Naive thymus-derived CD8-positive, alpha-beta T cell (primary cell): ENCODE measurements at places on chromosomes 13 and 19. TPM values are rescaled to one million over a fixed set of nuclear protein-coding genes. Genes with fewer than 3 reads are reported as not detected.

CAMSAP3 gene
- total RNA-seq = 0.99 TPM

KLF5 gene
- total RNA-seq = 5.3 TPM

DNA sequence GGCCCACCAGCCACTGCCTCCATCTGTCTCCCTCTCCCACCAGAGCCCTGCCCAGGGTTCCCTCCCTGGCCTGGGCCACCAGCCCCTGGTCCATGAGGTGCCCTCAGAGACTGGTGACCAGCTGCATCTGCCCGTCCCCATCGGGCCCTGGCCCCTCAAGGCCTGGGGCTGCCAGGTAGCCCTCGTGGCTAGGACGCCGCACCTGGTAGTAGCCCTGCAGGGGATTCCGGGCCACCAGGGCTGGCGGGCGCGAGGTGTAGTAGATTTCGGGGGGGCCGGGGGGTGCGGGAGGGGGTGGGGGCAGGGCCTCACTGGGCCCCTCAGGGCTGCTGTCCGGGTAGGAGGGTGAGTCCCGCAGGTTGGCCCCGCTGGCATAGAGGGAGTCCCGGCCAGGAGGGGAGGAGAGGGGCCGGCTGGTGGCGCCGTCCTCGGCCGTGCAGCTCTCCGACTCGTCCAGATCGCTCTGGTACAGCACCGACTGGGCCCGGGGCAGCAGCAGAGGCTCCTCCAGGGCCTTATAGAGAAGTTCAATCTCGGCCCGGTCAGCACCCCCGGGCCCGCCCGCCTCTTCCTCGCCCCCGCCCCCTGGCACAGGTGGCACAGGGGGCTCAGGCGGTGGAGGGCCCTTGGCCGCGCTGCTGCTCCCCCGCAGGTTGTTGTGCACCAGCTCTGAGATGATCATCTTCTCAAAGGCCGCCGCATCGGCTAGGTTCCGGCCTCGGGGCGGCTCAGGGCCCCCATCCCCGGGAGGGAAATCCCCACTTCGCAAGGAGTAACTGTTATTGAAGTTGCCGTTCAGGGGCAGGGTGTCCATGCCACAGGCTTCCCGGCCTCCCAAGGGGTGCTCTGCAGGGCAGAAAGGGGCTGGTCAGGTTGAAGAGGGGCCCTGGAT is 14.6 kb upstream of the ASF1B start:
- H3K4me3 ChIP-seq = no peak overlapping the region
- peaks cover 2% of the 10 kb centered on the region for H3K36me3 ChIP-seq
- peaks cover 28% of the 10 kb centered on the region for H3K4me1 ChIP-seq
- no peaks in the 10 kb centered on the region for H3K27me3 ChIP-seq
- DNase-seq = no peak

DNA sequence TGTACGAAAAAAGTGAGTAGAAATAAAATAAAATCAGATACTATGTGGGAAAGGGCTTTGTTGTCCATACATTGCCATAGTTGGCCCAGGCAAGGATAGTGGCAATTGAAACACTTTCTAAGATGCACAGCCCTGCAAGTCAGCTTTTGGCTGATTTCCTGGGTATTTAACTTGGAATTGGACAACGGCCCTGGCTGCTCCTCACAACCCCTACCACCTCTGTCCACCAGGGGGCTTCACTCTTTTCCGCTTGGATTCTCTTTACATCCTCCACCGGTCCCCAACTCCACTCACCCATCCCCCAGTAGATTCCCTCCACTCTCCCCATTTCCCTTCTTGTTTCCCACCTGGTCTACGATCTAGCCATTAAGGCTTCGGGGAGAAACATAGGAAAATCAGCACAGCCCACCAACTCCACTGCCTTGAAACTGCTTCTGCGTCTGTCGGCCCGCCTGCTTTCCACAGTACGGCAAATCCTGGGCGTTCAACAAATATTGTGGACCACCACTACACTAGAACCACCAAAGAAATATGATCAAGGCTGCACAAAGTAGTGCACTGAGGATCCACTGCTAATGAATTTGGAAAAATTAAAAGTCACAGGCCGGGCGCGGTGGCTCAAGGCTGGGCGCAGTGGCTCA is 48.6 kb upstream of the GTF3A start:
- H3K4me1 ChIP-seq = peaks cover 6% of the 10 kb centered on the region
- H3K27me3 ChIP-seq = peaks cover 40% of the 10 kb centered on the region
- H3K27ac ChIP-seq = no peak overlapping the region

PRODH2 gene
- not detected for total RNA-seq

DNA sequence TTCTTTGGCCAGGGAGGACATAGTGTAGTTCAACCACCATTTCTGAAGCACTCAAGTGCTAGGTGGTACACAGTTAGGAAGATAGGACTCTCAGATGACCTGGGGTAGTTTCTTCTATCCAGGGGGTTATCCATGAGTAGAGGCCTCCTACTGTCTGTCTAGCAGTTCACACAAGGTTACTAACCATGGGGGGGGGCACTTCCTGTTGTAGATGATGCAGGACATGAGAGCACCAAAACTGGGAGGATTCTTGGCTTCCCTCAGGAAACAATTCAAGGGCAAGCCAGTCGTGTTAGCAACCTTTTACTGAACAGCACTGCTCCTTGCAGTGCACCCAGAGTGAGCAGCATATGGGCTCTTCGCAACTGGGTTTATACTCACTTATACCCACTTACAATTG is 8.9 kb upstream of the TPP2 start:
- H3K4me3 ChIP-seq = no peak overlapping the region
- H3K27ac ChIP-seq = no peak overlapping the region
- no peaks in the 10 kb centered on the region for H3K36me3 ChIP-seq

- DNase-seq = no peak
- peaks cover 73% of the 10 kb centered on the region for H3K4me1 ChIP-seq
- H3K4me3 ChIP-seq = peak overlapping the region; percentile 89
- peak overlapping the region; percentile 88 for H3K27ac ChIP-seq
- peaks cover 36% of the 10 kb centered on the region for H3K36me3 ChIP-seq
These were observed 569 bp downstream of the POLR1D start for GRCh38 chr13:27622102-27622820.

OVOL3 gene
- not detected for total RNA-seq

ILF3 gene
- 391 TPM for total RNA-seq

DNA sequence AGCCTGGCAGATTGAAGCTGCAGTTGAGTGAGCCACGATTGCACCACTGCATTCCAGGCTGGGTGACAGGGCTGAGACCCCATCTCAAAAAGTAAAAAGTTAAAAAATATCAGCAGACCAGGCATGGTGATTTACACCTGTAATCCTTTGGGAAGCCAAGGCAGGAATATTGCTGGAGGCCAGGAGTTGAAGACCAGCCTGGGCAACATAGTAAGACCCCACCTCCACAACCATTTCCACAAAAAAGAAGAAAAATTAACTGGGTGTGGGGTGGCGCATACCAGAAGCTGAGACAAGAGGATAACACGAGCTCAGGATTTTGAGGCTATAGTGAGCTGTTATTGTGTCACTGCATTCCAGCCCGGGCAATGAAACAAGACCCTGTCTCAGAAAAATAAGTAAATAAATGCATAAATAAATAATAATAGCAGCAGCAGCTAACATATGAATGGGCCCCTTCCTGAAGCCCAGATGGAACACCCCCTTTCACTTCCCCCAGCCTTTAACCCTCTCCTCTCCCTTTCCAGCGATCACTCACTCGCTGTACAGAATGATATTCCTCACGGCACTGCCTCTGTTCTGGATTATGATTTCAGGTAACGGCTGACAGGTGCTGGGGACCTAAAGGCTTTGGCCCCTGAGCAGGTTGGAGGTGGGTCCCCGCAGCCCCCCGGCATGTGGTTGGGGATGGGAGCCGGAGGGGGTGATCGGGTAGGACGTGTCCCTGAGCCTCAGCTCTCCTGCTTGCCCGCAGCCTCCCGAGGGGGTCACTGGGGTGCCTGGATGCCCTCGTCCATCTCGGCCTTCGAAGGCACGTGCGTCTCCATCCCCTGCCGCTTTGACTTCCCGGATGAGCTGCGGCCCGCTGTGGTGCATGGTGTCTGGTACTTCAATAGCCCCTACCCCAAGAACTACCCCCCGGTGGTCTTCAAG is 3.2 kb downstream of the MAG start:
- H3K4me3 ChIP-seq = peak overlapping the region; percentile 58
- no peak overlapping the region for H3K27ac ChIP-seq
- no peaks in the 10 kb centered on the region for H3K27me3 ChIP-seq
- H3K36me3 ChIP-seq = no peaks in the 10 kb centered on the region
- no peak for DNase-seq

ZNF865 gene
- 24.4 TPM for total RNA-seq

PDX1 gene
- not detected for total RNA-seq

PLIN4 gene
- total RNA-seq = 0.36 TPM

DNA sequence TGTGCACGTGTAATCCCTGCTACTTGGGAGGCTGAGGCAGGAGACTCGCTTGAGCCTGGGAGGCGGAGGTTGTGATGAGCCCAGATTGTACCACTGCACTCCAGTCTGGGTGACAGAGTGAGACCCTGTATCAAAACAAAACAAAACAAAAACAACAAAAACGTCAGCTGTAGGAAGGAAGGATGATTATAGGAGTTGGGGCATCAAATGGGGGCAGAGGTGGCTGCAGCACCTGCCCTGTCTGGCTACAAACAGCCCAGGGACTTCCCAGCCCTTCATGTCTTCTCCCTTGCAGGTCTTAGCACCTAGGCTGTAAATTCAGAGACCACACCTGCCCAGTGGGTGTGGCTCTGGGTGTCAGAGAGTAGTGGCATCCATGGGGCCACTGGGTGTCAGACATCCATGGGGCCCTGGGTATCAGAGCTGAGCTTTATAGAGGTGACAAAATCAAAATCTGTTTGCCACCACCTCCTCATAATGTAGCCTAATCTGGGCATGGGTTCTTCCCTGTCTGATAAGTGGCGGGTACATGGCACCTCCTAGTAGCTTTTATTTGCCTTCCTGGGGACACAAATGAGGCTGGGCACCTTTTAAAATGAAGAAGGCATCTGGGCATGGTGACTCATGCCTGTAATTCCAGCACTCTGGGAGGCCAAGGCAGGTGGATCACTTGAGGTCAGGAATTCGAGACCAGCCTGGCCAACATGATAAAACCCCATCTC is 4.7 kb upstream of the B3GNT3 start:
- no peaks in the 10 kb centered on the region for H3K27me3 ChIP-seq
- no peaks in the 10 kb centered on the region for H3K36me3 ChIP-seq
- H3K4me3 ChIP-seq = no peak overlapping the region
- no peak for DNase-seq
- H3K4me1 ChIP-seq = peaks cover 43% of the 10 kb centered on the region

- peaks cover 38% of the 10 kb centered on the region for H3K4me1 ChIP-seq
- no peaks in the 10 kb centered on the region for H3K36me3 ChIP-seq
- H3K4me3 ChIP-seq = peak overlapping the region; percentile 86
- H3K27ac ChIP-seq = peak overlapping the region; percentile 89
These were observed 1.3 kb downstream of the BICRA start for GRCh38 chr19:47609906-47610894.

ADPRHL1 gene
- total RNA-seq = 1.1 TPM

F10 gene
- total RNA-seq = not detected

FPR3 gene
- 1.4 TPM for total RNA-seq

- DNase-seq = no peak
- H3K4me1 ChIP-seq = no peaks in the 10 kb centered on the region
- no peak overlapping the region for H3K27ac ChIP-seq
- no peak overlapping the region for H3K4me3 ChIP-seq
- H3K36me3 ChIP-seq = no peaks in the 10 kb centered on the region
These were observed 90.5 kb downstream of the COL4A2 start for GRCh38 chr13:110397436-110398115.

NRTN gene
- 0.88 TPM for total RNA-seq

- H3K27ac ChIP-seq = no peak overlapping the region
- peaks cover 28% of the 10 kb centered on the region for H3K4me1 ChIP-seq
- DNase-seq = no peak
- no peaks in the 10 kb centered on the region for H3K27me3 ChIP-seq
These were observed 2.3 kb downstream of the TBXA2R start for GRCh38 chr19:3604227-3604986.

KPNA3 gene
- 22.7 TPM for total RNA-seq

ZNF254 gene
- 21.3 TPM for total RNA-seq

- H3K27ac ChIP-seq = peak overlapping the region; percentile 48
- no peaks in the 10 kb centered on the region for H3K36me3 ChIP-seq
- peak overlapping the region; percentile 86 for H3K4me3 ChIP-seq
- DNase-seq = no peak
- no peaks in the 10 kb centered on the region for H3K27me3 ChIP-seq
These were observed 7.5 kb downstream of the RINL start for GRCh38 chr19:38870612-38871011.

- no peaks in the 10 kb centered on the region for H3K4me1 ChIP-seq
- H3K36me3 ChIP-seq = no peaks in the 10 kb centered on the region
- peaks cover 4% of the 10 kb centered on the region for H3K27me3 ChIP-seq
- no peak for DNase-seq
- H3K4me3 ChIP-seq = no peak overlapping the region
These were observed 203.4 kb upstream of the MIR17HG start for GRCh38 chr13:91144054-91144453.
